ENCODE measurements at places on chromosomes 1 and 21. TPM values are rescaled to one million over a fixed set of nuclear protein-coding genes. Genes with fewer than 3 reads are reported as not detected.

DNA sequence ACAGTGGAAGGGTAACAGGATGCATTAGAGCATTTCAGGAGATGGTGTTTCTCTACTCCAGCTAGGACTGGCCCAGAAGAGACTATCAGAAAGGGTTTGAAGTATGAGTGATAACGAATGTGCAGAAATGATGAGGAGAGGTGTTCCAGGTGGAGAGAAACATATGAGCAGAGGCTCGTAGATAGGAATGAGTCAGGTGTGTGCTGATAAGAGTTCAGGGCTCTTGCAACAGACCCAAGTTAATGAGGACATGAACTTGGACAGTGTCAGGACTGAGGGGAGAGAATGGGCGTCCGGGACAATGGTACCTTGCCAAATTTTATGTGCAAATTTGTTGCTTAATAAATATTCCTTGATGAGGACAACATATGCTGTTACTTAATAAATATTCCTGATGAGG lies 183.9 kb upstream of the NFIA start:
- no peak for DNase-seq

Gene KLHL12
- 50.3 TPM for polyA plus RNA-seq

Gene PADI3
- 0.06 TPM for polyA plus RNA-seq

- DNase-seq, result no peak
Measured at GRCh38 chr1:116493484-116494352, 77.1 kb downstream of the CD58 start.

GRCh38 chr1:206866062-206866461 lies 639 bp downstream of the IL20 start:
- DNase-seq, result no peak

Measured in right renal cortex interstitium (tissue), 3 donors.